ENCODE measurements at places on chromosomes 3 and 15. TPM values are rescaled to one million over a fixed set of nuclear protein-coding genes. Genes with fewer than 3 reads are reported as not detected.
A peak's percentile ranks its signal among the peaks of the same experiment; 100 is the strongest.

- DNase-seq = no peak
Observed at GRCh38 chr3:192817053-192817452, 89.7 kb upstream of the FGF12 start.

GRCh38 chr3:14516738-14517345 is 23.3 kb downstream of the GRIP2 start:
- no peak for DNase-seq

- DNase-seq = no peak
Observed at GRCh38 chr3:18249126-18249525, 176.0 kb downstream of the SATB1 start.

- DNase-seq = peak; percentile 92
Observed at GRCh38 chr3:14451844-14452739, 49.7 kb downstream of the SLC6A6 start.

GRCh38 chr15:100433304-100433703 is 91.5 kb upstream of the ADAMTS17 start:
- DNase-seq = no peak

AGBL1 gene
- polyA plus RNA-seq = not detected

TSC22D2 gene
- 29.3 TPM for polyA plus RNA-seq

Data from AG04450 (cell line).